A673 (cell line): ENCODE measurements at places on chromosomes 1 and 21. TPM values are rescaled to one million over a fixed set of nuclear protein-coding genes. Genes with fewer than 3 reads are reported as not detected.

DNA sequence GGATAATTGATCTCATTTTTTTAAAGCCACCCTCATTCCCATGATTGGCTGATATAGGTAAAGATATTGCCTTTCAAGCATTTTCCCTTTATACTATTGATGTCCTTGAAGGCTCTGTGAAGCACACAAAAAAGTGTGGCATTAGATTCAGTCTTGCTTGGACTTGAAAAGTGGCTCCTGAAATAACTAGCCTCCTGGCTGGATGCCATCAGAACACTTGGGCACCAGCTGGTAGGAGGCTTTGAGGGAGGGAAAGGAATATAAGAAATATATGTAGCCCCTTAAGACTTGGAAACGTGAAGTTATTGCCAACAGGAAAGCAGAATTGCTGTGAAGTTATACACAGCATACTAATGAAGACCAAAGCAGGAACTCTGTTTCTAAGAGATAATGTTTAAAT lies 14.1 kb downstream of the MTR start:
- no peak overlapping the region for H3K4me3 ChIP-seq
- H3K4me1 ChIP-seq: peaks cover 22% of the 10 kb centered on the region
- peak overlapping the region; percentile 50 for H3K27ac ChIP-seq
- peaks cover 7% of the 10 kb centered on the region for H3K36me3 ChIP-seq
- H3K27me3 ChIP-seq: no peaks in the 10 kb centered on the region

The ACTA1 gene
- not detected in 2 replicates for total RNA-seq

- H3K4me1 ChIP-seq: no peaks in the 10 kb centered on the region
- no peak overlapping the region for H3K4me3 ChIP-seq
- H3K27me3 ChIP-seq: no peaks in the 10 kb centered on the region
- DNase-seq: peak; percentile 83
- H3K27ac ChIP-seq: no peak overlapping the region
- H3K36me3 ChIP-seq: no peaks in the 10 kb centered on the region
Observed at GRCh38 chr1:152461544-152461943, 47.5 kb upstream of the CRNN start.

GRCh38 chr1:153490272-153491051 lies 30.0 kb upstream of the S100A7 start:
- DNase-seq: peak; percentile 85
- no peaks in the 10 kb centered on the region for H3K27me3 ChIP-seq
- no peak overlapping the region for H3K4me3 ChIP-seq
- H3K36me3 ChIP-seq: no peaks in the 10 kb centered on the region

GRCh38 chr1:1020000-1020404 lies at the start of gene AGRN:
AGRN (plus strand) TSS chr1:1020120; CDS start chr1:1020173, 53 bp downstream.
- DNase-seq: no peak
- no peaks in the 10 kb centered on the region for H3K27me3 ChIP-seq
- peak within 1 kb of the TSS; percentile 74 for H3K4me3 ChIP-seq
- H3K4me1 ChIP-seq: peaks cover 44% of the 10 kb centered on the region
- no peaks in the 10 kb centered on the region for H3K36me3 ChIP-seq
- peak within 1 kb of the TSS; percentile 76 for H3K27ac ChIP-seq

DNA sequence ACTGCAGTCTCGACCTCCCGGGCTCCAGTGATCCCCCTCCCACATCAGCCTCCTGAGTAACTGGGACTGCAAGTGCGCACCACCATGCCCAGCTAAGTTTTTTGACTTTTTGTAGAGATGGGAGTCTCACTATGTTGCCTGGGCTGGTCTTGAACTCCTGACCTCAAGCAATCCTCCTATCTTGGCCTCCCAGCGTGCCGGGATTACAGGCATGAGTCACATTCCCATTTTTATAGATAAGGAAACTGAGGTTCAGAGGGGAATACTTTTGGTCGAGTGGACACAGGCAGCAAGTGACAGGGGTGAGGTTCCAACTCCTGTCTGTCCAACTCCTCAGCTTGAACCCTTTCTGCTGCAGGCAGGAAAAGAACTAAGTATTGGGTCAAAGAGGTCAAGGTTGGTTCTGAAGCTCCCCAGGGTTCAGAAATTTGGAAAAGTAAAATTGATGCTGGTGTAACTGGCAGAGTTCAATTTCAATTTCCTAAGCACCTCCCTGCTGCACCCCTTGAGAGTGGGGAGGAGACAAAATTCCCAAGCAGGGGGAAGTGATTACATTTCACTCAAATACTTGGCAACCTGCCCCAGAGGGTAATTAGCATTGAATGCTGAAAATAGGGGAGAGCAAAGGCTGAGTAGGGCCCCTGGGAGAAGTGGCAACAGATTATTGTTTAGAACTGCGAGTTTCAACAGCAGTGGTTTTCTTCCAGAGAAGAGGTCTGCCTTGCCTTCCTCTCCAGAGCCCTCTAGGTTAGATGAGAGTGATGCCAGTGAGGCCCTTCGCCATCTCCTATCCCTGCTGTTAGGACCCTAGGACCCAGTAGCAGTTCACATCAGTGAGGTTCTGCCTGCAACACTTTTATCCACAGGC lies 17.5 kb upstream of the ALPL start:
- H3K36me3 ChIP-seq: no peaks in the 10 kb centered on the region
- H3K27ac ChIP-seq: peak overlapping the region; percentile 47
- no peaks in the 10 kb centered on the region for H3K27me3 ChIP-seq
- H3K4me3 ChIP-seq: no peak overlapping the region
- H3K4me1 ChIP-seq: peaks cover 19% of the 10 kb centered on the region
- peak; percentile 96 for DNase-seq

GRCh38 chr1:227869279-227869842 lies 53.9 kb downstream of the PRSS38 start:
- peaks cover 10% of the 10 kb centered on the region for H3K27me3 ChIP-seq
- no peaks in the 10 kb centered on the region for H3K36me3 ChIP-seq
- no peak for DNase-seq
- H3K27ac ChIP-seq: no peak overlapping the region

- DNase-seq: peak; percentile 53
- H3K27me3 ChIP-seq: peaks cover 41% of the 10 kb centered on the region
- H3K27ac ChIP-seq: no peak overlapping the region
Observed at GRCh38 chr1:11473491-11474034, 5.4 kb upstream of the DISP3 start.

DNA sequence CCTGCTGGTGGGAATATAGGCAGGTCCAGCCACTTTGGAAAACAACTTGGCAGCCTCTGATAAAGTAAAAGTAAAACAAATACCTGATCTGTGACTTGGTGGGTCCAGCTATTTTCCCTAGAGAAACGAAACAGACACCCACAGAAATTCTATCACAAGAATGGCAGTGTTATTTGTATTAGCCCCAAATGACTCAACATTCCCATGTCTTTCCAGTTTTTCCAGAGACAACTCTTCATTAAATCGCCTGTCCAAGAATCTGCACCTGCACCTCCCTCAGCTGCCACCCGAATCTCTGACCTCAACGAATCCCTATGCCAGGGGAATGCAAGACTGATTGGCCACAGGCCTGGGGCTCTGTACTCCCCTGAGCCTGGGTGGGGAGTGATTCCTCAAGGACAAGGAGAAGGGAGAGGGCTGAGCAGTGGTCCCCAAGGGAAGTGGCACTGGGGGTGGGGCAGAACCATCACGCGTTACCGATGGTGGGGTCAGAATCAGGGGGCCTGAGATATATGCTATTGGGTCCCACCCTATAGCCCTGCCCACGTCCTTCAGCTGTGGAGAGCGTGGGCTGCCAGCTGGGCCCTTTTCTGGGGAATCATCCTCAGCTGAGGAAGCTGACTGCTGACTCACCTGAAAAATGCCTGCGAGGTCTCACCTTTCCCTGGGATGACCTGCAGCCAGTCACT lies 553.0 kb downstream of the PTPRU start:
- no peak overlapping the region for H3K4me3 ChIP-seq
- H3K27me3 ChIP-seq: no peaks in the 10 kb centered on the region
- no peak overlapping the region for H3K27ac ChIP-seq

The MR1 gene
- total RNA-seq: 2.6 and 2.8 TPM in 2 replicates

DNA sequence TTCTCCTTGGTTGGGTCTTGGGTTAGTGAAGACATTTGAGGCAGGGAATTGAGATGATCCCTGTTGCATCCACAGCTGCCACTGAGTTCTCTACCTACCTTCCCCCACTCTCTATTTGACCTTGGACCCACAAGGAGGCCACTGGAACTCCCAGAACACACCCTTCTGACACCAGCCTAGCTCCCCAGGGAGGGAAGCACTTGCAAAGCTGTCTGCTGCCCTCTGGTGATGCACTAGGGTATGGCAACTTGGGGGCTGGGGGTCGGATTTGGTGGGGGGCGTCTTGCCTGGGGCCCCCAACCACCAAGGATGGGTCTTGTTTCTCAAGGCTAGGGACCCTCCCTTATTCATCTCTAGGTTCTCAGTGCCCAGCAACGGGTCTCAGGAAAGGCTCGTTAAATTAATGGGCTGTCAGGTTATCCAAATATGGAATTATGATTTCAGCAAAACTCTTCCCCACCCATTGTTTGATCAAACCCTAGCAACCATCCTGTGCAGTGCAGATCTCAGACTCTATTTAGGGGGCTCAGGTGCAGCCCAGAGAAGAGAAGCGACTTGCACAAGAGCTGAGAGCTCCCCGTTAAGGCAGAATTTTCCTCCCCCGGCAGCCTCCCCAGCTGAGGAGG lies 177.8 kb upstream of the KLHDC7A start:
- peaks cover 7% of the 10 kb centered on the region for H3K4me1 ChIP-seq
- H3K36me3 ChIP-seq: no peaks in the 10 kb centered on the region

DNA sequence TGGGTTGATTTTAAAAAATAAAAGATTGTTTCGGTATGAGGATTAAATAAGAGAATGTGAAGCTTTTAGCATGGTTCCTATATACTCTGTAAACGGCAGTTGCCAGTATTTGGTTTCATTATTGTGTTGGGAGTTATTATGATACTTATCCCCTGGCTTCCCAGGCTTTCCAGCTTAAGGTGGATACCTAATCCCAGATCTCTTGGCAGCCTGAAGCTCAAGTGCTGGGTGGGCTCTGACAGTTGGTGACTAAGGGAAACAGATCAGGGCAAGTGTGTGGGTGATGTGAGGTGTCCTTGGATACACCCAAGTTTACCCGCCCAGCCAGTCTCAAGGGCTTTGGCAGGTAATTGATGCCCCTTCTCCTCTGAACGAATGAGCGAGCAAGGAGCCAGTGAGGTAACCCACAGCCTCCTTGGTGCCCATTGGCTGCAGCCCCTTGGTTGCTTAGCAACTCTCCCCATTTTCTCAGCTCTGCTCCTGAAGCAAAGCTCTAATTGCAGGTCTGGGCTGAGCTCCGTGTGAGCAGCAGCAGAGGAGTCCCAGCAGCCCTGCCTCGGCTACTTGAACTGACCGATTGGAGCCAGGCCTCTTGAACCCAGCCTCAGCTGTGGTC lies 6.1 kb downstream of the IPO13 start:
- peaks cover 2% of the 10 kb centered on the region for H3K36me3 ChIP-seq
- no peak overlapping the region for H3K27ac ChIP-seq
- no peak overlapping the region for H3K4me3 ChIP-seq
- H3K27me3 ChIP-seq: no peaks in the 10 kb centered on the region

DNA sequence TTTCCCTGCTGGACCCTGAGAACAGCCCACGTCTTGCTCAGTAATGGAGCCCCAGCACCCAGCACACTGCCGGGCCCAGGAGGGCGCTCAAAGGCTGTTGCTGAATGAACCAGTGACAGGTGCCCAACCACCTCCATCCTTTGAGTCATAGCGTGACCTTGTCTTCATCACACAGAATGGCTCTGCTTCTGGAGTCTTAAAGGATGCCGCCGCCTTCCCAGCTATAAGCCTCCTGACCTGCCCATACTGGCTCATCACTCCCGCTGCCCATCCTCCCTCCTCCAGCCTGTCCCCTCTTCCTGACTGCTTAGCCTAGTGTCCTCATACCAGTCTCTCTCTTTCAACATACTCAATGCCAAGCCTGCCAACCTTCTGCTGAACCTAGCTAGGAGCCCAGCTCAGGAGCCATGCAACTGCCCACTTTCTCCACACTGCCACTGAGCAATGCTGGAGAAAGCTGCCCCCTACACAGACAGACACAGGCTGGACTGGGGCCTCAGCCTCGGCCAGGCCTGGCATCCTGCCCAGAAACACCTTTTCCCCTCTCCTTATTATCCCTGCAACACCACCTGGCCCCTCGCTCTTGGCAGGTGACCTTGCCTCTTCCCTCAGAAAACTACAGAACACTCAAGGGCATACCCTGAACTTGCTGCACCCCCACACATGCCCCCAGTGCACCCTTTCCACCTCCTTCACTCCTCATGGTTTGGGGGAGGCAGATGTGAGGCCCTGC lies 14.1 kb downstream of the TTC39A start:
- H3K36me3 ChIP-seq: no peaks in the 10 kb centered on the region
- no peaks in the 10 kb centered on the region for H3K27me3 ChIP-seq
- no peak overlapping the region for H3K27ac ChIP-seq

DNA sequence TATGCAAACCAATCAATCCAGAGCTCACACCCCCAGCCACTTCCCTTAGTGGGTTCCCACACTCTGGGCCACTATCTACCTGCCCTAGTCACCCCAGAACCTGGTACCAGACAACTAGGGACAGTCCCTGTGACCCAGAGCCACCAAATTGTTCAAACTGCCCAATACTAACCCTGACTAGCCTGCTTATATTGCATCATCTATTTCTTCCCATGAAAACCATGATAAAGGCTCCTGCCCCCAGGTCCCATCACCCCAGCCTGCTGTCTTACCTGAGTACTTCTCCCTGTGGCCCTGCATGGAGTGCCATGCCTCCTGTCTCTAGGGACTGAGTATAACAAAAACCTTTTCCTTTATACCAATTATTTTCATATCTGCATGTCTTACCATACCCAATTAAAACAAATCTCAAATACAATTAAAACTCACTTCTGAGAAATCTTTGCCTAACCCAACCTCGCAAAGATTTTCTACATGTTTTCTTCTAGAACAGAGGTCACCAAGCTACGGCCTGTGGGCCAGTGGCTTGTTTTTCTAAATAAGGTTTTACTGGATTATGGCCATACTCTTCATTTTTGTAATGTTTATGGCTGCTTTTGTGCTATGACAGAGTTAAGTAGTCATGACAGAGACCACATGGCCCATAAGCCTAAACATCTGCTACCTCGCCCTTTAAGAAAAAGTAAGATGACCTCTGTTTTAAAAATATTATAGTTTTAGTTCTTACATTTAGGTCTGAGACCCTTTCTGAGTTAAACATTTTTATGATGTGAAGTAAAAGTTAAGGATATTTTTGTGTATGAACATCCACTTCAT lies 31.0 kb upstream of the NID1 start:
- H3K4me1 ChIP-seq: no peaks in the 10 kb centered on the region
- DNase-seq: no peak
- no peaks in the 10 kb centered on the region for H3K36me3 ChIP-seq

DNA sequence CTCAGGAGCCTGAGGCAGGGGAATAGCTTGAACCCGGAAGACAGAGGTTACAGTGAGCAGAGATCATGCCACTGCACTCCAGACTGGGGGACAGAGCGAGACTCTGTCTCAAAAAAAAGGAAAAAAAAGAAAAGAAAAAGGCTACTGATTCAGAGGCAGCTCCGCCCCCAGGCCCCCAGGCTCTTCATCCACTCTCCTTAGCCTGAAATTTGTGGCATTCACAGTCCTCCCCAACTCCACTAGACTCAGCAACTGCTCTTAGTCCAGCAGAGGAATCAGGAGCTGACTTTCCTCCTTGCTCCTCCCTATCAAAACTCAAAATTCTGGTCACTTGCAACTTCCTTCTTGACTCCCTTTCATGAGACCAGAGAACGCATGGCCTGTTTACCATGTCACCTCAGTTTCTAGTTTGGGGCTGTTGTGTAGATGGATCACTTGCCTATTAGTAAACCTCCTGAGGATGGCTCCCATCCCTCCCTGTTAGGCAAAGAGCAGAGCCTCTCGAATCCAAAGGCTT lies 27.1 kb downstream of the PCAT6 start:
- H3K27me3 ChIP-seq: no peaks in the 10 kb centered on the region
- no peaks in the 10 kb centered on the region for H3K4me1 ChIP-seq
- no peak overlapping the region for H3K4me3 ChIP-seq
- no peak overlapping the region for H3K27ac ChIP-seq
- H3K36me3 ChIP-seq: no peaks in the 10 kb centered on the region

The SPRR2E gene
- not detected in 2 replicates for total RNA-seq

- H3K4me1 ChIP-seq: peaks cover 8% of the 10 kb centered on the region
- no peaks in the 10 kb centered on the region for H3K27me3 ChIP-seq
- no peak overlapping the region for H3K4me3 ChIP-seq
- no peak overlapping the region for H3K27ac ChIP-seq
- DNase-seq: no peak
Observed at GRCh38 chr1:7642781-7643529, 128.1 kb upstream of the VAMP3 start.
